ENCODE measurements at places on chromosomes 6 and 20.

GRCh38 chr6:50305660-50306059 is 255.9 kb upstream of the DEFB112 start:
- no peak for DNase-seq

GRCh38 chr20:22562620-22563019 is 21.8 kb downstream of the FOXA2 start:
- DNase-seq: no peak

DNA sequence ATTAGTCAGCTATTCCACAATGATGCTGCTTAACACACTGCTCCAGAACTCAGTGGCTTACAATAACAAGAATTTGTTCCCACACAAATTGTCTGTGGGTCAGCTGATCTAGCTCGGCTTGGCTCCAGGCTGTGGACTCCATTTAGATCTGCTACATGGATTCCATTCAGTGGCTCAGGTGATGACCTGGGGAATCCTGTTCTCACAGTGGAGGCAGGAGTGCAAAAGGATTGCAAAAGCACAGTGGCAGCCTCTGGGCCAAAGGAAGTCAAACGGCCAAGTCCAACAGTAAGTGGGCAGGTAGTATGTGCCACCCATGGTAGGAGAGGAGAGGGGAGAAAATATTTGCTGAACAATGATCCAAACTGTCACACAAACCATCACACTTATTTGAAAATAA is 15.8 kb upstream of the LRRN4 start:
- no peak for DNase-seq

- DNase-seq: no peak
Observed at GRCh38 chr6:7425808-7426190, 36.2 kb downstream of the RIOK1 start.

DNA sequence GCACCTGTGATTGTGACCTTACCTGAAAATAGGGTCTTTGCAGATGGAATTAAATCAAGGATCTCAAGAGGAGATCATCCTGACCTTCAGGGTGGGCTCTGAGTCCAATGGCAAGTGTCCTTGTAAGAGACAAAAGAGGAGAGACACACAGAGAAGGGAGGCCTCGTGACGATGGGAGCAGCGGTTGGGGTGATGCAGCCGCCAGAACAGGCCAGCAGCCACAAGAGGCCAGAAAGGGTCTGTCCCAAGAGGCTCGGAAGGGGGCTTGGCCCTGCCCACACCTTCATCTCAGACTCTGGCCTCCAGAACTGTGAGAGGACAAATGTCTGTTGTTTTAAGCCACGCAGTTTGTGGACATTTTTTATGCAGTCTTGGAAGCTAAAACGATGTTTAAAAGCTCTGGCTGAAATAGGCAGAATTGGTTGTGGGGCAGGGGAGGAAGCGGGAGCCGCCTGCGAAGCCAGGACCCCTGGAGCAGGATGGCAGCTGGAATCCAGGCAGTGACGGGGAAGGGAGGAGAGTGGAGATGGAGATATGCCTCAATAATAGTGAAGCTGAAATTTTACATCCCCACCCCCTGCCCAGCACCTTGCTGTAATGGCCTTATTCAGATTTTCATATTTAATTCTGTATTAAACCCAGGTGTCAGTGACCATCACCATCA is 216.4 kb downstream of the ANKRD60 start:
- no peak for DNase-seq

DNA sequence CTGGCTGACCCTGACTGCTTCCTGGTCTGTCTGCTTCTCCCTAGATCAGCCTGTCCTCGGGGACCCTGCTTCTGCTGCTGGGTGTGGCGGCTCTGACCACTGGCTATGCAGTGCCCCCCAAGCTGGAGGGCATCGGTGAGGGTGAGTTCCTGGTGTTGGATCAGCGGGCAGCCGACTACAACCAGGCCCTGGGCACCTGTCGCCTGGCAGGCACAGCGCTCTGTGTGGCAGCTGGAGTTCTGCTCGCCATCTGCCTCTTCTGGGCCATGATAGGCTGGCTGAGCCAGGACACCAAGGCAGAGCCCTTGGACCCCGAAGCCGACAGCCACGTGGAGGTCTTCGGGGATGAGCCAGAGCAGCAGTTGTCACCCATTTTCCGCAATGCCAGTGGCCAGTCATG is 6.3 kb downstream of the NRSN2 start:
- DNase-seq: no peak
